Hippocampal formation (tissue), 2 donors: ENCODE measurements at places on chromosomes 7 and 10.

- DNase-seq: no peak
These were observed 273.1 kb upstream of the NEBL start for GRCh38 chr10:21170216-21170615.

- DNase-seq: peak; percentile 58
These were observed 1.8 kb downstream of the SMURF1 start for GRCh38 chr7:99141841-99142726.

GRCh38 chr10:28459453-28460144 lies 73.3 kb upstream of the WAC start:
- DNase-seq: no peak

DNA sequence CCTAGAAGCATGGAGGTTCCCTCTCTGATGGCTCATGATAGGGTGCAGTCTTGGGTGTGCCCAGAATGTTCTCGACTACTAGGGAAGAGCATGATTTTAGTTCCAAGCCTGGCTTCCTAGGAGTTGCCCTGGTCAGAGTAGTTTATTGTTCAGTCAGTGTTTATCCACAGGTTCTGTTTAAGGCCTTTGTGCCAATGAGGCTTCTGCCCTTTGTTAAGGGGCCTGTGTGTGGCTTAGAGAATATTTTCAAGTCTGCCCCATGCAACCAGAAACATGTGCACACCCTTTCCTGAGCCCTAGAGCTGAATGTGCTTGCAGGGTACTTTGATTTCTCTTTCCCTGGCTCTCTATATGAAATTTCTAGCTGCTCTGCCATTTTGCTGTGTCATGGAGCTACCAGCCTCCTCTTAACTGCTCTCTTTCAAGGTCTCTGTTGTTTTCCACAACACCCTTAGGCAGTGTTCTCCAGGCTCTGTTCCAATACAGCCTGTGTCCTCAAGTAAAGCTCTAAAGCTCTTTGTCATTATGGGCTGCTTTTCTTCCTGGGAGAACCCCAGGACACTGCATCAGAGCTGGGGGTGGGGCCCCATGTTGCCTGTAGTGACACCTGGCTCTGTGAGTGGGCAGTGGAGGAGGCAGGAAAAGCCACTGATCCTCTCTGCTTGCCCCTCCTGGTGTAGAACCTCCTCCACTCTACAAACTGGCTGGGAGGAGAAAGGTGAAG lies 34.1 kb upstream of the TSPAN33 start:
- DNase-seq: peak; percentile 30

GRCh38 chr10:67853512-67853911 lies 15.5 kb upstream of the DNAJC12 start:
- no peak for DNase-seq

- DNase-seq: no peak
These were observed 239.2 kb downstream of the PARD3 start for GRCh38 chr10:34575882-34576281.

DNA sequence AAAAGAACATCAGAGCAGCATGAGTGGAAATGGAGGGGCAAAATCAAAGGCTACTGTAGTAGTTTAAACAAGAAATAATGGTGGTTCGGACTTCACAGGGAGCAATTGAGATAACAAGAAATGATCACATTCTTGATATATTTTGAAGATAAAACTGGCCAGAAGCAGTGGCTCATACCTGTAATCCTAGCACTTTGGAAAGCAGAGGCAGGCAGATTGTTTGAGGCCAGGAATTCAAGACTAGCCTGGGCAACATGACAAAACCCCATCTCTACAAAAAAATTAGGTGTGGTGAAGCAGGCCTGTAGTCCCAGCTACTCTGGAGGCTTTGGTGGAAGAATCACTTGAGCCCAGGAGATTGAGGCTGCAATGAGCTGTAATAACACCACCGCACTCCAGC lies 22.9 kb downstream of the EEF1AKMT2 start:
- no peak for DNase-seq

DNA sequence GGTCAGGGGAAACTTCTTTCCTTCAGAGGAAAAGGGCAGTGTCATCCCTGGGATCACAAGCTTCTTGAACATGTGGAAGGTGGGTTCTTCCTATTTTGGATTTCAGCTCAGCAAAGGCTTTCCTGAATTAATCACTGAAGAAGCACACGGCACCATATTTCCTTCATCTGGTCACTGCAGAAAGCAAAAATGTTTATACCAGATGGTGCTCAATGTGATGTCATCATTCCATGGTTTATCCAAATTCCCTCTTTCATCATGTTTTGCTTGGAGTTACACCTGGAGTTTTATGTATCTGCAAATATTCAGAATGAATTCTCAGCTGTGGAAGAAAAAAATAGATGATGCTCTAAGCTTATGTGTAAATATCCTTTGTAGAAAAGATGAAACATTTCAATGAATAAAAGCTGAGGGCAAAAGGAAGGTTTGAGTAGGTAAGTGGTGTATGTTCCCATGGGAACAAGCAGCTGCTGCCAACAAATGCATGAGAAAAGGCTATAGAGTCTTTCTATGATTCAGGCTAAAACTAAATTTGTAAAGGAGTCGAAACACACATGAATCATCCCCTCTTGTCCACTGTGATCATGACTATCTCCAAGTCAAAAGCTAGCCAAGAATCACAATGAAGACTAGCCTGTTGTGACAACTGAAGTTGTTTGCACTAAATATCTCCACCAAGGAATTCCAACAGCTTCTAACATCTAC lies 26.9 kb upstream of the BPGM start:
- DNase-seq: peak; percentile 33

- no peak for DNase-seq
These were observed 1.8 kb downstream of the GDI2 start for GRCh38 chr10:5811387-5811821.

- DNase-seq: no peak
These were observed 22.3 kb downstream of the TTYH3 start for GRCh38 chr7:2654059-2654458.

DNA sequence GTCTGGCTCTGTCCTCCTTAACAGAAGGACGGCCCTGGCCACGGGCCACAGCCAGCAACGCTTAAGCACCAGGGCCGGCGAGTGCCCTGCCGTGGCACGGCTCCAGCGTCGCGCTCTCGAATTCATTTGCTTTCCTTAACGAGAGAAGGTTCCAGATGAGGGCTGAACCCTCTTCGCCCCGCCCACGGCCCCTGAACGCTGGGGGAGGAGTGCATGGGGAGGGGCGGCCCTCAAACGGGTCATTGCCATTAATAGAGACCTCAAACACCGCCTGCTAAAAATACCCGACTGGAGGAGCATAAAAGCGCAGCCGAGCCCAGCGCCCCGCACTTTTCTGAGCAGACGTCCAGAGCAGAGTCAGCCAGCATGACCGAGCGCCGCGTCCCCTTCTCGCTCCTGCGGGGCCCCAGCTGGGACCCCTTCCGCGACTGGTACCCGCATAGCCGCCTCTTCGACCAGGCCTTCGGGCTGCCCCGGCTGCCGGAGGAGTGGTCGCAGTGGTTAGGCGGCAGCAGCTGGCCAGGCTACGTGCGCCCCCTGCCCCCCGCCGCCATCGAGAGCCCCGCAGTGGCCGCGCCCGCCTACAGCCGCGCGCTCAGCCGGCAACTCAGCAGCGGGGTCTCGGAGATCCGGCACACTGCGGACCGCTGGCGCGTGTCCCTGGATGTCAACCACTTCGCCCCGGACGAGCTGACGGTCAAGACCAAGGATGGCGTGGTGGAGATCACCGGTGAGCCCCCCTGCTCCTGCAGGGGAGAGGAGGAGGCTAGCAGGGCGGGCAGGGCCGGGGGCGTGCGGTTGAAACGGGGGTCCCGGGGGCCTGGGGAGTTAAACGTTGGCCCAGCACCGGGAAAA lies at the start of gene HSPB1:
TSS of gene HSPB1 (plus strand) at position 327 of the 855 bp plus-strand sequence. CDS start at position 367, 40 bp downstream.
- DNase-seq: peak; percentile 78

DNA sequence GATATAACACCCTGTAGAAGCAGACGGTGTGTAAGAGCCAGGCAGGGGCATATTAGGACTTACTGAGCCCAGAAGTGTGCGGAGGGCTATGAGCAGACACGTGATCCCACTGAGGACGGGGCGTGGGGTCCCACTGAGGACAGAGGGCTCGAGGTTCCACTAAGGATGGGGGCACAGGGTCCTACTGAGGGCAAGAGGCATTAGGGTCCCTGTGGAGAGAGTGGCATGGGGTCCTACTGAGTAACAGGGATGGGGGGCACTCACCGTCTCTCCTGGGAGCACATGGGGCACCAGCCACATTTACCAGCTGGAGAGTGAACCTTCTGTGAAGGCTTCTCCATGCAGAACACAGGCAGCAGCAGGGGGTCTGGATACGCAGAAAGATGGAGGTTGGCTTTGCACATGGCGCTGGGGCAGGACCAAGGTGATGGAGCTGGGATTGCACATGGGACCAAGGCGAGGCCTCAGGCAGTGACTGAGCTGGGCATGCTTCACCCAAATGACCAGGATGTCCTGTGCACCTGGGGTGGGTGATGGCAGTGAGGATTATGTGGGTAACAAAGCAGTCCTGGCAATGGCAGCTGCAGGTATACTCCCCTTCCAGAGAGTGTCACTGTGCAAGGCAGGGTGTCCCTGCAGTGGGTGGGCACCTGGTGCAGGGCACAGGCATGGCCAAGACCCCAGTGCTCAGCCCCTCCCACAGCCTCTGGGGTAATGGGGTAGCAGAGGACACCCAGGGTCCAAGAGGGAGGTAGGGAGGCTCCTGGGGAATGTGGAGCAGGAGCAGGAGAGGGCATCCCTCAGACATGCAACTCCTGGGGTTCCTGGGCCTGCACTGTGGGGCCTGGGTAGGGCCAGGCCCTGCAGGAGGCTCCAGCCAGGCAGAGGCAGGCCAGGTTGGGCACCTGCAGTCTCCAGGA lies 278.1 kb downstream of the TCERG1L start:
- DNase-seq: no peak

DNA sequence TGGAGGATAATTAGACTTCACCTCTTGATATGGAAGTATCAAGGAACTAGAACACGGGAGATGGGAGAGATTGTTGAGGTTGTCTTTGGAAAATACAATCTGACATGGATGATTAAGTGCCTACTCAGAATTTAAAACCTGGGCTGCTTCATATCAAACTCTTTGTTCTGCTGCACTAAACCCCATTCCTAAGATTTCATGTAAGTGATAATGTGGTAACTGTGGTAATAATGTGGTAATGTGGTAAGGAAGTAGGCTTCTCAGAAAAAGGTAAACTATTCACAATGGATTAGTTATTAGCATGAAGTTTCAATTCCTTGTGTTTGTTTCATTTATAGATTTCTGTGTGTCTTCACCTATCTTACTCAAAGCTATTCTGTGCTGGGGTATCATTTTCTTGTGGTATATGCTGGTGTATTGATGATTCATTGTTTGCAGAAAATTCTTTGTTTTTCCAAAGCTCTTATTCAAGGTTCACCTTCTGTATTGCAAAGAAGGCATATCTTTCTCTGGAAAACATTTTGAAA lies 129.9 kb upstream of the TAC1 start:
- DNase-seq: no peak

DNA sequence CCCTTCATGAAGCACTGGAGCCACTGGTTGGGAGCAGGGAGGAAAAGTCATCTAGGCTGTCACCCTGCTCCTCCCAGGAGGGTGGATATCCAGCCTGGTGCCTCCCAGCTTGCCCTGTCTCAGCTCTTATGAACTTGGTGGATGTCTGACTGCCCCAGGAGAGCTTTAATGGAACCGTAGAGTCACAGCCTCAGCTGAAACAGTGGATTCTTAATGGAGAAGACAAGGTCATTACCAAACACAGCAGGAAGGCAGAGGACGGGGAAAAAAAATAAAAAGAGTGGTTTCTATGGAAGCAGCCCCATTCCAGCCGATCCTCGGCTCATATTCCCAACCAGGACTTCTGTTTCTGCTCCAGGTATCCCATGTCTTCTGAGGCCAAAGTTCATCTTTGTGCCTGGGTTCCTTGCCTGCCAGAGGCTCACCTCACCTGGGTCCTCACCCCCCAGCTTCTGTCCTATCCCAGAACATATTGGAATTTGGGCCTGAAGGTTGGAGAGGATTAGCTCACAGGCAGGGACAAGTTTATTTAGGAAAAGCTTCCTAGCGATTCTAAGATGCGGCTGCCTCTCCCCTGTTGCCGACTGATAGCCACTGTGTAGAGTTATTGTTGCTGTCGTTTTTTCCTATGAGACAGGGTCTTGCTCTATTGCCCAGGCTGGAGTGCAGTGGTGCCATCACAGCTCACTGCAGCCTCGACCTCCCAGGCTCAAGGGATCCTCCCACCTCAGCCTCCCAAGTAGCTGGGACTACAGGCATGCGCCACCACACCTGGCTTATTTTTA lies 15.6 kb downstream of the CCL26 start:
- DNase-seq: no peak

DNA sequence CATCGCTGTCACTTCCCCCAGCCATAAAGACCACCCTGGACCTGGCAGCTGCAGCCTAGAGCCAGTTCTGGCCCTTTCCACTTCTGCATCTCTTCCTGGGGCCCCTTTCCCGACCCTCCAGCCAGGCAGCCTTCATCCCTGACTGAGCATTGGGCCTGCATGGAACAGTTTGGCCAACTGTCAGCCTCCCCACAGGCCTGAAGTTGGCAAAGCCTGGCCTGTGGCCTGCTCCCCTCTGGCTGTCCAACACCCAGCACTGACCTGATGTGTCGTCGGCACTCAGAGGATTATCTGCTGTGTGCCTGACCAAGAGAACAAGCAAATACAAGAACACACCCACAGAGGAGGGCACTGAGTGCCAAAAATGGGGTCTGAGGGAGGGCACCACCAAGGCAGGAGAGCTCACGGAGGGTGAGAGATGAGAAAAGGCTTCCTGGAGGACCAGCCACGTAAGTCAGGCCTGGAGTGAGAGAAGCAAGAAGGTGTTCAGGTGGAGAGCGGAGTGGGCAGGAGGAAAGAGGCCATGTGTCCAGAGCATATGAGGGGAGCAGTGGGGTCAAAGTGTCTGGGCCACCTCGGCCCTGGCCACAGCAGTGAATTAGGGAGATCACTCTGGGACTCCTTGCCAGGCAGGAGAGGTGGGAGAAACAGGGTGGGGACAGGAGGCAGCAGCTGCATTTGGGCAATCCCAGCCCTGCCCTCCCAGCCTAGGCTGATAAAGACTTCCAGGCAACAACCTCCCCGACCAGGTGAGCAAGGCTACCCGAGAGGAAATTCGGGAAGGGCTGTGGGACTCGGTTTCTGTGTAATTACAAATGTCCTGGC lies 4.5 kb downstream of the GPRIN2 start:
- DNase-seq: no peak

DNA sequence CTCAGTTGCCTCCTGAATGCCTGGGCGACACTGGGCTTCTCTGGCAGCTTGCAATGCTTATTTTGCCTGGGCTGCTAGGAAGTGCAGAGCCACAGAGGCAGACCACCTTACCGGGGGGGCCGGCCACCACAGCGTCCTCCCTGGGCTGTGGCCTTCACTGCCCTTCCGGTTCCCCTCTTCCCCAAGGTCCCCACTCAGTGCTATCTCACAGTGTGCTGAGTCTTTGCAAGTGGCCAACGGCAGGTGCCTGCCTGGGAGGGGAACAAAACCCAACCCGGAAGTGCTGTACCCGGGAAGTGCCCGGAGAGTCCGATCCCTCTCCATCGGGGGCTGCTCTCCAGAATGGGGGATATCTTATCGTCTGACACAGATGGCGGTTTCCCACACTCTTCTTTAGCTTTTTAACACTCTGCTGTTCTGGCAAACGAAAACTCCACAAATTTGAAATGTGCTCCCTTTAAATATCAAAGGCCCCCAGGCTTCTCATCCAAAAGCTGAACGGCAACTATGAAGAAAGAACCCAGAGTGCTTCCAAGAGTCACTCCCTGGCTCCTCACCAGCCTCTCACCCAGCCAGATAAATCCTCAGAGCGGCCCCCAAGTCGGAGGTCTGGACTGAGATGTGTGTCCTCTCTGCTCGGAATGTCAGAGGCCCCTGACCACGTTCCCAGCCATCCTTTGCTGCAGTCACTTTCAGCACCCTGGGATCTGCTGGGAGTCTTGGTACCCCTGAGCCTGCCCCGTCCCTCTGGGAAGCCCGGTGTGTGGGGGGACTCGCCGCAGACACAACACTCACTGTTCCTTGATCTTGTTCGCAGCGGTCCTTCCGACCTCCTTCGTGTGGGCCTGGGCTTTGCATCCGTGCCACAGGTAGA lies 165.1 kb downstream of the SVIL start:
- no peak for DNase-seq

- no peak for DNase-seq
These were observed 70.3 kb downstream of the NRCAM start for GRCh38 chr7:108385834-108386422.
